Thymus (tissue), 14 donors: ENCODE measurements at places on chromosomes 1 and 21. TPM values are rescaled to one million over a fixed set of nuclear protein-coding genes. Genes with fewer than 3 reads are reported as not detected.

GRCh38 chr1:210692796-210693195 is 364.1 kb downstream of the HHAT start:
- peak; percentile 13 for DNase-seq
- no peaks in the 10 kb centered on the region for H3K36me3 ChIP-seq
- H3K4me3 ChIP-seq, result no peak overlapping the region
- no peaks in the 10 kb centered on the region for H3K4me1 ChIP-seq
- H3K27ac ChIP-seq, result no peak overlapping the region
- H3K27me3 ChIP-seq, result no peaks in the 10 kb centered on the region

DNA sequence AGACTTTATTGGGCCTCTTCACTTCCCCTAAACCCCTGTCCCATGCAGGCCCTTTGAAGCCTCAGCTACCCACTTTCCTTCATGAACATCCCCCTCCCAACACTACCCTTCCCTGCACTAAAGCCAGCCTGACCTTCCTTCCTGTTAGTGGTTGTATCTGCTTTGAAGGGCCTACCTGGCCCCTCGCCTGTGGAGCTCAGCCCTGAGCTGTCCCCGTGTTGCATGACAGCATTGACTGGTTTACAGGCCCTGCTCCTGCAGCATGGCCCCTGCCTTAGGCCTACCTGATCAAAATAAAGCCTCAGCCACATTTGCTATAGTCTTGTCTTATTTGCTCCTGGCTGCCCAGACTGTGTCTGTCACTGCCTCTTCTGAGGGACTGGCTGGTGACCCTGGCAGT is 5.5 kb downstream of the GSTM4 start:
- no peaks in the 10 kb centered on the region for H3K36me3 ChIP-seq
- H3K4me1 ChIP-seq, result peaks cover 11% of the 10 kb centered on the region
- H3K4me3 ChIP-seq, result no peak overlapping the region
- DNase-seq, result no peak
- no peak overlapping the region for H3K27ac ChIP-seq

DNA sequence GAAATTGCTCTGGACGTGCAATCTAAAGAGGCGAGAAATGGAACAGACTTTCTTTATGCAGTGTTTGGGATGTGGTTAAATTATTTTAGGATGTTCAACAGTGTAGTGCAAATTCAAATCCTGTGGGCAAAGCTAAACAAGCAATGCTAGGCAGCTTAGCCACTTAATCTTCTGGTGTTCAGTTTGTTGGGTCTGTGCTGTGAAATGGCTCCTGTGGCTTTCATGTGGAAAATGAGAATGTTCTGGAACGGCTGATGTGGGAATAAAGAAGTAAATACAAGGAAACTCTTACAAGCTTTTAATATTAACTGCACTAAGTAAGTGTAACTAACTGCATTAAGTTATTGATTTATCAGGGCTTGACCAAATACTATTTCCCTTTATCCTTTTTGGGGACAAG is 766.6 kb downstream of the ADGRL2 start:
- H3K4me3 ChIP-seq, result no peak overlapping the region
- no peak overlapping the region for H3K27ac ChIP-seq
- H3K27me3 ChIP-seq, result no peaks in the 10 kb centered on the region
- H3K36me3 ChIP-seq, result no peaks in the 10 kb centered on the region
- no peaks in the 10 kb centered on the region for H3K4me1 ChIP-seq

- no peaks in the 10 kb centered on the region for H3K27me3 ChIP-seq
- no peak overlapping the region for H3K27ac ChIP-seq
- H3K4me1 ChIP-seq, result no peaks in the 10 kb centered on the region
- no peak overlapping the region for H3K4me3 ChIP-seq
Measured at GRCh38 chr1:54837002-54837853, 36.1 kb upstream of the TTC22 start.

- H3K27ac ChIP-seq, result no peak overlapping the region
- H3K4me3 ChIP-seq, result no peak overlapping the region
- DNase-seq, result no peak
- H3K27me3 ChIP-seq, result no peaks in the 10 kb centered on the region
- no peaks in the 10 kb centered on the region for H3K36me3 ChIP-seq
Measured at GRCh38 chr1:180415236-180415848, 87.0 kb downstream of the ACBD6 start.

The ZSCAN20 gene
- 3.1 TPM for total RNA-seq

The JAM2 gene
- 1.9 TPM for total RNA-seq

The GBP4 gene
- 14.8 TPM for total RNA-seq

The CNIH3 gene
- total RNA-seq, result 2.3 TPM

The SLC45A3 gene
- total RNA-seq, result 0.94 TPM

- H3K27ac ChIP-seq, result no peak overlapping the region
- H3K27me3 ChIP-seq, result no peaks in the 10 kb centered on the region
- no peaks in the 10 kb centered on the region for H3K36me3 ChIP-seq
- no peak for DNase-seq
- no peaks in the 10 kb centered on the region for H3K4me1 ChIP-seq
Measured at GRCh38 chr1:208312706-208313105, 68.5 kb upstream of the PLXNA2 start.

The VHLL gene
- not detected for total RNA-seq

The CD101 gene
- total RNA-seq, result 3.8 TPM

The PGLYRP3 gene
- 0.14 TPM for total RNA-seq

DNA sequence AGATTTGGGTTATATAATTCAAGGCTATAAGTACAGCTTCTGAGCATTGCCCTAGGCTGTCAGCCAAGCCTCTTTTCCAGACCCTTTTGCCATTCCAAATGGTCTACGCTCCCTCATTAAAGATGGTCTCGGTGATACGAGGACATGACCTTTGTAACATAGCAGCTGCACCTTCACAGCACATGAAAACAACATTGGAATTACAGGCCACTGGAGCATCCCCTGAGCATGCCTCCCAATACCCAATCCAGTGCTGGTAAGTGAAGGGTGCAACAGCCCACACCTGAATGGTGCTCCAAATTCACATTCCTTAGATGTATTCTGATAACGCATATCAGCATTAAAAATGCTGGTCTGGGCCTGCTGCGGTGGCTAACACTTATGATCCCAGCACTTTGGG is 20.1 kb upstream of the PTPRF start:
- DNase-seq, result no peak
- no peak overlapping the region for H3K4me3 ChIP-seq

- no peaks in the 10 kb centered on the region for H3K27me3 ChIP-seq
- H3K27ac ChIP-seq, result no peak overlapping the region
- no peaks in the 10 kb centered on the region for H3K36me3 ChIP-seq
- no peak overlapping the region for H3K4me3 ChIP-seq
- no peak for DNase-seq
- H3K4me1 ChIP-seq, result no peaks in the 10 kb centered on the region
Measured at GRCh38 chr1:181809991-181810545, 251.4 kb downstream of the ZNF648 start.

The B3GALT2 gene
- 0.38 TPM for total RNA-seq

GRCh38 chr1:177053648-177054047 is 110.9 kb downstream of the ASTN1 start:
- H3K27ac ChIP-seq, result no peak overlapping the region
- H3K4me3 ChIP-seq, result no peak overlapping the region
- no peaks in the 10 kb centered on the region for H3K27me3 ChIP-seq

The FAM89A gene
- 3.7 TPM for total RNA-seq

- no peak overlapping the region for H3K27ac ChIP-seq
- H3K27me3 ChIP-seq, result peaks cover 5% of the 10 kb centered on the region
- no peaks in the 10 kb centered on the region for H3K36me3 ChIP-seq
- H3K4me1 ChIP-seq, result no peaks in the 10 kb centered on the region
Measured at GRCh38 chr1:244820131-244820530, 15.3 kb upstream of the COX20 start.

GRCh38 chr1:31703431-31704270 is at the start of gene COL16A1:
COL16A1 (minus strand) TSS chr1:31704017; CDS start chr1:31702193, 1,824 bp downstream.
- H3K36me3 ChIP-seq, result no peaks in the 10 kb centered on the region
- DNase-seq, result no peak

DNA sequence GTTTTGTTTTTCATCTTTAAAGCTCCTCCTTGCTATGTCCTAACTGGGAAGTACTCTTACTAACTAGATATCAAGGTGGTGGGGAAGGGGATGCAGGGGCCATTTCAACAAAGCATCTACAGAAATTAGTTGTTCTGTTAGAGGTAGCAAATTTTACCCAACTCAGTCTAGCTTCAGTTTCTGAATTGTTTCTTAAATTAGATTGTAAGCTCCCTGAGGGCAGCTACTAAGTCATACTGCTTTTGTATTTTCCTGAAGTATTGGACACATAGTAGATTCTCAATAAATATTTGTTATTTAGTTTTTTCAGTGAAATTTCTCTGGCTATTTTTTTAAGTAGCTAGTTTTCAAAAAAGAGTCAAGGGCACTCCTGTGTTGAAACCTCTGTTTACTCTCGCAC is 1.8 kb downstream of the UBAP2L start:
- H3K4me1 ChIP-seq, result peaks cover 19% of the 10 kb centered on the region
- no peak overlapping the region for H3K27ac ChIP-seq
- H3K4me3 ChIP-seq, result no peak overlapping the region
- H3K27me3 ChIP-seq, result no peaks in the 10 kb centered on the region
- peaks cover 42% of the 10 kb centered on the region for H3K36me3 ChIP-seq
- no peak for DNase-seq

The LAMB3 gene
- total RNA-seq, result 13.9 TPM

GRCh38 chr1:34373912-34374311 is 197.2 kb downstream of the C1orf94 start:
- no peaks in the 10 kb centered on the region for H3K4me1 ChIP-seq
- no peak overlapping the region for H3K27ac ChIP-seq
- H3K36me3 ChIP-seq, result no peaks in the 10 kb centered on the region
- no peak overlapping the region for H3K4me3 ChIP-seq

- H3K27ac ChIP-seq, result no peak overlapping the region
- no peaks in the 10 kb centered on the region for H3K4me1 ChIP-seq
- no peak for DNase-seq
- H3K36me3 ChIP-seq, result no peaks in the 10 kb centered on the region
- no peaks in the 10 kb centered on the region for H3K27me3 ChIP-seq
Measured at GRCh38 chr1:24104854-24105253, 7.1 kb downstream of the MYOM3 start.

DNA sequence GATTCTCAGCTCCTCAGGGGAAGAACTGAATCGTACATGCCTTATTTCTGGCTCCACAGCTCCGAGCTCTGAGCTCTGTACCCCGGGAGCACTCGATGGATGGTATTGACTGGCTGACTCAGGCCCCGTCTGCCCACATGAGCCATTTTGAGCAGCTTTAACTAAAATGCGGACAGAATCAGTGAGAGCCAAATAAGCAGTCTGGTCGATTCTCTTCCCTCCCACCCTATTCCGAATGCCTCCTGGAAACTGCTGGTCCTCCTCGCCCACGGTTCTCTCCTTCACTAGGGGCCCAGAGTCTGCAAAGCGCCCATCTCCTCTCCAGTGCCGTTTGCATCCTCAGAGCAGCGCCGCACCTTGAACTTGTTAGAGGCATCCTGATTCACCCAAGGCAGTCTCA is 125.9 kb upstream of the IRF2BP2 start:
- no peak for DNase-seq
- H3K36me3 ChIP-seq, result no peaks in the 10 kb centered on the region
- H3K27me3 ChIP-seq, result no peaks in the 10 kb centered on the region
- no peak overlapping the region for H3K4me3 ChIP-seq

The GPR137B gene
- total RNA-seq, result 4.2 TPM

The CRYAA gene
- total RNA-seq, result not detected

- no peak overlapping the region for H3K27ac ChIP-seq
- H3K36me3 ChIP-seq, result no peaks in the 10 kb centered on the region
- H3K4me3 ChIP-seq, result no peak overlapping the region
Measured at GRCh38 chr1:110465038-110465813, 14.3 kb downstream of the PROK1 start.

The CELA2B gene
- 0.28 TPM for total RNA-seq
